ENCODE measurements at places on chromosomes 2 and 18.

- DNase-seq: no peak
Measured at GRCh38 chr2:121790276-121790956, 35.0 kb downstream of the TSN start.

DNA sequence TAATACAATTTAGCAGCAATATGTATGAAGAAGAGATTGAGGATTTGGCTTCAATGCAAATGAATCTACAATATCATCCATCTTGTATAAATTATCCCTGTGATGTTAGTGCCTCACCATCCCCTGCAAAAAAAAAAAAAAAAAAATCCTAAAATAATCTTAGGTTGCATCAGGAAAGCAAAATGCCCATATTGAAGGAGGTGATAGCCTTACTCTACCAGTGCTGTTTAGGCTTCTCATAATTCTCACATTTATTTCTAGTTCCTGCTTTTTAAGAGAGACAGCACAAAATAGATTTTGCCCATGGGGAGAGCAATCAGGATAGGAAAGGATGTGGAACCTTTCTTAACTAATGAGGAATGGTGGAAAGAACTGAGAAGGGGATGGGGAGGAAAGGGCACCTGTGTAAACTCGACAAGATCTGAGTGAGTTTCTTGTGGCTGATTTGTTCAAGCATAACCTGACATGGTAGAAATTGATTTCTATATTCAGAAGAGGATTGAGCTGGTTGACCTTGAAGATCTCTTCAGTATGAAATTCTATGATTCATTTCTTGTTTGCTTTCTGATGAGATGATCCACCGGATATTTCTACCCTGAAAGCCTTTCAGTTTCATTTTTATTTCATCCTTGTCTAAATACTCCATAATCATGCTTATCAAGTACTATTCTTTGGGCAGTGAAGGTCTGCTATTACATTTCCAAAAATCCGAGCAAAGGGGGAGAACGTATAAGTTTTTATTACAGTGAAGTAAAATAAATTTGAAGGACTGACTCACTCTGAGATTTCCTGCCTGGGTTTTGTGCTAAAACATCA is 391.2 kb downstream of the PTPRM start:
- DNase-seq: no peak

- no peak for DNase-seq
Measured at GRCh38 chr2:160295519-160296207, 95.6 kb upstream of the ITGB6 start.

DNA sequence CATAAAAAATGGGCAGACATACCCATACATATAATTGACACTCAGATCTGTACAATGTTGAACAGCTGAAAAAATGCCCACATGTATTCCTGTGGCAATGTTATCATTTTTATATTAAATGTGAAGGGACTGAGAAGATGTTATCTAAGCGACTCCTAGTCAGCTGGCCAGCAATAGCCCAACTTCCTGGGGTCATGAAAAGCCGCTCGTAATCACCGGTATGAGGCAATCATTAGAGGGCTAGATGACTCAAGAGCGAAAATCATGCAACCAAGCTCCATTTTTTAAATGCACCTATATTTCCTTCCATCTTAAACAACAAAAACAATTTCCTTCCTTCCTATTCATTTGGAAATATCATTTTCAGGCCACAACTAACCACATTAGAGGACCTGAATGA is 274.6 kb upstream of the CCDC68 start:
- DNase-seq: no peak

DNA sequence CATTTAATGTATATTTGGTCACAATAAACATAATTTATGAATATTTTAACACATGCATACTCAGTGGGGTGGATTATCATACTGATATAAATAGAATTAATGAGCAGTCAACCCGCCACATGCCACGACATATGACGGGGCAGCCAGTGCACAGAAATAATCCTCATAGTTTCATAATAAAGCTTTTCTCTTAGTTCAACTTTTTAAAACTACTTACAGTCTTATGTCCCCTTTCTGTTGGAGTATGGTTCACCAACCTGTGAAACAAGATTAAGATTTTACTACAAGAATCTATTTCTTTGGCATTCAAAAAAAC is 75.6 kb upstream of the ETAA1 start:
- no peak for DNase-seq

GRCh38 chr18:65124633-65125032 is 626.2 kb upstream of the CDH7 start:
- DNase-seq: no peak
